NCI-H2029 (cell line): ENCODE measurements at places on chromosomes 4 and X.

DNA sequence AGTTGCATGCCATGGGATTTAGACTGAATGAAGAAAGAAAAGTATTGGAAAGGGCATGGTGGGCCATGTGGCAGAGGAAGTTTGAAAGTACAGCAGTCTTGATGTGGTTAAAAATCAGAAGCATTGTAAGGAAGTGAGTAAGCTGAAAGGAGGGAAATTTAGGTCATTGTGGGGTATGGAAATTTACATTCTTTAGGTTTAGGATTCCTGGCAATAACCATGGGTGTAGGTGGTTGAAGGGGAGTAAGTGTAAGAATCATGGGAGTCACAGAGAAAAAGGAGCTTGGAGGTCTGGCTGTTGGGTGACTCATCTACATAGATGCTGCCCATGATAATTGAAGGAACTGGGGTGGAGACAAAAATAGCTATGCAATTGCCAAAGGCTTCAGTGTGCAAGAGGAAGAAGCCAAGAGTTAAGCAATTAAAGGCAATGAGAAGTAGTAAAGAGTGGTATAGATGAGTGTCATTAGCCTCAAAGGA lies 243.8 kb upstream of the LDB2 start:
- DNase-seq, result no peak

DNA sequence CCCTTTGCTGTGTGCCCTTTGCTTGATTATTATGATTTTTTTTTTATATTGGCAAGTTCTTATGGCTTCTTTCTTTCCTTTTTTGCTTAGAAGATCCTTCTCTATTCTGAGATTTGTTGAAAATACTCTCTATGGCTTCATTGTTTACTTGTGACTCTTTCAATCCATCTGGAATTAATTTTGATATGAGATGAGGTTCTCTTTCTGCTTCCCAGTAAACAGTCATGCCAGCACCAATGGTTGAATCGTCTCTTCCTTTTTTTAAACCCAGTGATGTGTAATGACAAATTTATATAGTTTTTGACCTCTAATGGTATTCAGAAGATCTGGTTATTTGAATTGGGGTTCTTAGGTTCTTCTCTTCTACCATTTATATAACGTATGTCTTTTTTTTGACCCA lies 121.8 kb downstream of the ARHGAP10 start:
- DNase-seq, result no peak

DNA sequence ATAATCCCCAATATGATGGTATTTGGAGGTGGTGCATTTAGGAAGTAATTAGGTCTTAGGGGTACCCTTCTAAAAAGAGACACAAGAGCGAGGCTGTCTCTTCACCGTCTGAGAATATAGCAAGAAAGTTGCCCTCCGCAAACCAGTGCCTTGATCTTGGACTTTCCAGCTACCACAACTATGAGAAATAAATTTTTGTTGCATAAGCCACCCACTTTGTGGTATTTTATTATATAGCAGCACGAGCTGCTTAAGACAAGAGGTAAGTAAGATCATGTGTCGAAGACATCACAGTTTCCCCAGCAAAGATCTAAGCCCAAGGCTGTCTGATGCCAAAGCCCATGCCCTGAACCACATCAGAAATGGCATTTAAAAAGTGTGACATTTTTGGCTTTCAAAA lies 9.6 kb upstream of the EXOSC9 start:
- no peak for DNase-seq

DNA sequence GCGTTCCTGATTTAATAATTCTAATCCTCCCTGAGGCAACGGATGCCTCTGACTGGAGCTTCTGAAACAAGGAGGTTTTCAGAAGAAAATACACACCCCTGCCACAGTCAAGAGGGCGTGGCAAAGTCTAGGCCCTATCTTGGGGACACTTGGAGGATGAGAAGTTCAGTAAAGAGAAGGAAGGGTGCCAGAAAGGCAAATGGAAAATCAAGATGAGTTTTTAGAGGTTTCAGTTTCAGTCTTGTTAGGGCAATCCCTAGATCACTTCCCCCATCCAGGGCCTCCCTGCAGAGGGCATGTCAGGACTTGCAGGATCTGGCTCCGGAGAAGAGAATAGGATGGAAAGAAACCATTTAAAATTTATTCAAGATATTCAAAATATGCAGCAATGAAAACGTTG lies 28.5 kb upstream of the FGF2 start:
- no peak for DNase-seq

- DNase-seq, result no peak
Measured at GRCh38 chr4:83618431-83618830, 82.5 kb downstream of the GPAT3 start.

DNA sequence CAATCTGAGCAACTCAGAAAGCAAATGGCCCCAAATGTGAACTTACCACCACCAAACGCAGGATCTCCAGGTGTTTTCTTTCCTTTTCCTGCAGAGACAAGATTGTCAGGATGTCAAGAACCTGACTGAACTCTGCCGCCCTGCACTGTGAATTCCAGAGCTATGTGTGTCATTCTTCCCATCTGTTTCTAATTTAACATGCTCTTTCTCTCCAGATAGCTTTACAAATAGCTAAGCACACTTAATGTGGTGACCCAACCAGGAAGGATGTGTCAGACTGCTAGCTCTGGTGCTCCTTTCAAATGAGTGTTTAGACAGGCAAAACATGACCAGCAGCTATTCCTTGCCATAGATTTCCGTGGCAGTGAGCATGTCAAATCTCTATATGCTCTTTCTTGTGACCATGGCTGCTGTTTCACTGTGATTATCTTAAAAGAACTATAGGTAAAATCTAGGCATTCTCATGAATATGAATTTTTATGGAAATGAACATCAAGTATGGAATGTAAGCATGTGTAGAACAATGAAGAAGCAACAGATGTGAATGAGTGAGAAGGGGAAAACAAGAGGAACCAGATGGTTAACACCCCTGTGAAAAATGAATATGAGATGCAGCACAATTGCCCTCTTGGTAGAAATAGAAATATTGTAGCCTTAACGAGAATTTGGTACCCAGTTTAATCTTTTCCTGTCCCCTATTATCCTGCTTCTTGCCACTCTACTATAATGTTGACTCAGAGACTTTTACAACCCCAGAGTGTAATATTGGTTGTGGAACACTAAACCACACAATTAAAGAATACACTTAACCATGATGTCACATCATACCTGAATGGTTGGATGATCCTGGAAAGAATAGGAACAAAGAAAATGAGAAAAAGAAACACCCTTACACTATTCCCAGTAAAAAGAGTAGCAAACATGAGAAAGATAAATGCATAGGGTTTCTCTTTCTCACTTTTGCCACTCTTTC lies 247.8 kb upstream of the DKK2 start:
- no peak for DNase-seq

GRCh38 chrX:53376888-53377287 lies 45.6 kb downstream of the SMC1A start:
- no peak for DNase-seq

GRCh38 chrX:53049127-53049517 lies 533 bp downstream of the GPR173 start:
- DNase-seq, result no peak

DNA sequence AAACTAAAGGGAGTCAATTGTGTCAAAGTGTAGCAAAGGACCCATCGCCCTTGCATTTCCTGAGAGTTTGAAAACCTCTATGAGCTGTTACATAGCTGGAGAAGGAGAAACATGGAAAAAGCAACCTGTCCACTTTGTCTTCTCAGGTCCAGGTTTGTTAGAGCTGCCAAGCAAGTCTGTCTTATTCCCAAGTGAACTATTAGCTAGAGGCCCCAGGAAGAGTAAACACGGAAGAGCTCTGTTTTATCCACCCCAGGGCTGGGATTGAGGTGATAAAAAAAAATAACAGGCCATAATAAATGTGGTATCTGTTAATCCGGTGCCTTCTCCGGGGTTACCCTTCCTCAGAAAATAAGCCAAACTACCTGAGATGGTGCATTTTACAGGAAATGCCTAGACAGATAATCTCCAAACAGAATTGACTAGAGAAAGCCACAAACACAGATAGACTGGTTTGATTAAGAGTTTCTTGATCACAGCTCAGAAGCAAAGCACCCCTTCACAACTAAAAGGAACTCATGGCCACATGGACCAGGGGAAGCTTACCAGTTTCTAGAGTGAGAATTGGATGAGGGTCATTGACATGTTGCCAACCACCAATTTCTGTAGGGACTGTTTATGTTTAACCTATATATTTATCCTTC lies 35.9 kb upstream of the RELL1 start:
- DNase-seq, result no peak

DNA sequence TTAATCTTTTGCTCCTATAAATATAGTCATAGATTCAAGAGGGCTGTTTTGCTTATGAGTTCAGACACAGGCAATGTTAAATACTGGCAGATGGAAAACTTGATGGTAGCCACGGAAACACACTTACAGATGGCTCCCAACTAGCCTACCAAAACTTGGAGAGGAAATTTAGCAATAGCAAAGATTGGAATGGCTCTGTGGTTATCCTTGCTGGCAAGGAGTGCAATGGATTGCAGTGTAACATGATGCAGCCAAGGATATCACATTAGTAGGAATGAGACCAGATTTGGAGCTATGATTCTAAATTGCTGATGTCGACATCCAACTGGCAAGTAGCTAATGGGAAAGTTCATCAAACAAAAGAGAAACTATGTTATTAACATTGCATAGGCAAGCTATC lies 791.0 kb upstream of the DIAPH2 start:
- DNase-seq, result no peak

DNA sequence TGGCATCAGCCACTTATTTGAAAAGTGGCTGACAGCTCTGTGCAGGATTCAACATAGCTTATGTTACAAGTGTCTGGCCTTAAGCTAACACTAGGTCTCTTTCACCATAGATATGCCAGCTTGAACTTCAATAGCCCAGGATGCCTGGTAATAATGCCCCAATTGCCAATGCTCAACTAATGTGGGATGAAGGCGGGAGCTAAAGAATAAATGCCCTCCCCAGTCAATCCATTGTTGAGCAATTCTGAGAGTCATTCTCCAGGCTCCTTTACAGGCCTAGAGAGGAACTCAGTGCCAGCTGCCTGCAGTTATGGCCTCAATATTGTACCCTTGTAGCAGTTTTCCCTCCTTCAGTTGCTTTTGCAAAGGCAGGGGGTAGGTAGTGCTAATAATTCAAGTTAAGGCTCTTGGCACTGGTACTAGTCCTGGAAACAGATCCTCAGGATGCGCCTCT lies 460.2 kb downstream of the GABRG1 start:
- no peak for DNase-seq

GRCh38 chr4:3299976-3300671 lies 7.3 kb downstream of the RGS12 start:
- no peak for DNase-seq

- no peak for DNase-seq
Measured at GRCh38 chr4:18020145-18020670, 1.3 kb downstream of the LCORL start.

DNA sequence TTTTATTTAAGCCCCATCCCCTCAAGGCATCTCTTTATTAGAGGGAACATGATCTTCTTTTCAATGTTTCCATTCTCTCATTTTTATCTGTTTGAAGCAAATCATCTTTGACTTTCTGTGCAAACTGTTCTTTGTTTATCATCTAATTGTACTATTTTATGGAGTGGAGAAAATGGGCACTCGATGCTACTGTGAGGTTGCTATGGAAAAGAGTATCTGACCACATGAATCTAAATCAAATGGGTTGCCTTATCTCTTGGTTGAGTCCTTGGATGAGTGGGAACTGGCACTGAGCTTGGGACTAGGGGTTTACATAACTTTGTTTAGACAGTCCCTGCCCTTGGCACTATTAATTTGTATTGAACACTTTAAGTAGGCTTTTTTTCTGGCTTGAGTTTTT lies 9.1 kb downstream of the OCRL start:
- DNase-seq, result no peak

- no peak for DNase-seq
Measured at GRCh38 chr4:18082236-18082635, 60.7 kb upstream of the LCORL start.

- DNase-seq, result no peak
Measured at GRCh38 chrX:33078273-33078672, 133.1 kb downstream of the DMD start.

DNA sequence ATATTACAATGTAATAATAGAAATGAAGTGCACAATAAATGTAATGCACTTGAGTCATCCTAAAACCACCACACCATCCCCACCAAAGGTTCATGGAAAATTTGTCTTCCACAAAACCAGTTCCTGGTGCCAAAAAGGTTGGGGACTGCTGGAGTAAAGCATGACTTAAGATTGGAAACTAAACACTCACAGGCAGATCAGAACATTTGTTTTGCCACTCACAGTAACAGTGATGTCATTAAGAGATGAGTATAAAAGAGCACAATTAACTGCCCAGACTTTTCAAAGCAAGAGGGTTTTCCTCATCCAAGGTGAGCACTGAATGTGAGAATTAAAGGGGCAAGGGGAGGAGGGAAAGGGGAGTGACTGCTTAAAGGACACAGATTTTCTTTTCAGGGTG lies 35.6 kb downstream of the MAP7D3 start:
- DNase-seq, result no peak

DNA sequence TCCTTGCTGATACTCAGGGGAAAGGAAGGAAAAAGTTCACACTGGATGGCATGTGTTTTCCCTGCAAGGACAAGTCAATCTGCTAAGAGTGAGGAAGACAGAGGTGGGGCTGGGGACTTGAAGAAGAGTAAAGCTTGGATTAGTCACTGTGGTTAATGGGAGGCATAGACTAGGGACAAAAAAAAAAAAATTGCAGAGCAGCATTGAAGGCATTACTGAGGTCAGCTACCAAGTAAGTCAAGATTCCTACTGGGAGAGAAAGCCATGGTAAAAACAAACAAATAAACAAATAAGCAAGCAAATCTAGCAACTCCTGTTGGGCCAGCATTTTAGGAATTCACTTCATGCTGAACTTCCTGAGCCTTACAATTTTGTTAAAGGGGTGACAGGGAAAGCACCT lies 58.2 kb upstream of the GPC4 start:
- no peak for DNase-seq

GRCh38 chr4:54942721-54943120 lies 182.7 kb downstream of the KDR start:
- DNase-seq, result no peak

DNA sequence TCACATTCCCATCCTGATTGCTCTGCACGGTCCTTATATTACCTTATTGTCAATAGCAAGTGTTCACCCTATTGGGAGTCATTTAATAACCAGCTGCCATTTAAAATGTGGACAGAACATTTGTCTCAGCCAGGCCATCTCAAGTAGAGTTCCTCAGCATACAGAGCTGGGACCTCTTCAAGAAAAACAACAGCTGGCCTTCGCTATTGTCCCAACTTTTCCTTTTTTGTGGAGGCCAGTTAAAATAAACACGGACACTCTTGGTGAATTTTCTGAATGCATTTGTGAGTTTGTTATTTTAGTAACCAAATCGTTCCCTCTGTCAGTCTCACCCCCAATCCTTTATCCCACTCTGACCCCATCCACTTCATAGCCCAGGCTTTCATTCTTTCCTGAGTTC lies 395.3 kb upstream of the PITX2 start:
- no peak for DNase-seq

DNA sequence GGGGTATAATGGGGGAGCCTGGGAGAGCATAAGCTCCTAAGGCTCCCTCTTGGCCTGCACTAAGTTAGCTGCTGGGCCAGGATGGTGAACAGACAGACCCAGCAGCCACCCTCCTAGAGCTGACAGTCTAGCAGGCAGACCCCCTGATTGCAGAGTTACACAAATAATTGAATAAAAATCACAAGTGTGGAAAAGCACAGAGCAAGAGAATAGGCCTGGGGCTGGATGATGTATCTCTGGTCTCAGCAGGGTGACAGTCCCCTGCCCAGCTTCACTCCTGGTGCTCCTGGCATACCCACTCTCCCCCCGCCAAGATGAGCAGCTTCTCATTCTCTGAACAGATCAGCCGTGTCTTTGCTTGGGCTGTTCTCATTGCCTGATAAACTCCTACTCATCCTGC lies 86.1 kb upstream of the STX18 start:
- DNase-seq, result no peak
